Fibroblast of lung (primary cell): ENCODE measurements at places on chromosomes 16 and 17.
A peak's percentile ranks its signal among the peaks of the same experiment; 100 is the strongest.

- DNase-seq = no peak
Observed at GRCh38 chr17:31609331-31609730, 217.9 kb downstream of the RAB11FIP4 start.

- DNase-seq = no peak
Observed at GRCh38 chr17:63534078-63534570, 11.0 kb downstream of the KCNH6 start.

DNA sequence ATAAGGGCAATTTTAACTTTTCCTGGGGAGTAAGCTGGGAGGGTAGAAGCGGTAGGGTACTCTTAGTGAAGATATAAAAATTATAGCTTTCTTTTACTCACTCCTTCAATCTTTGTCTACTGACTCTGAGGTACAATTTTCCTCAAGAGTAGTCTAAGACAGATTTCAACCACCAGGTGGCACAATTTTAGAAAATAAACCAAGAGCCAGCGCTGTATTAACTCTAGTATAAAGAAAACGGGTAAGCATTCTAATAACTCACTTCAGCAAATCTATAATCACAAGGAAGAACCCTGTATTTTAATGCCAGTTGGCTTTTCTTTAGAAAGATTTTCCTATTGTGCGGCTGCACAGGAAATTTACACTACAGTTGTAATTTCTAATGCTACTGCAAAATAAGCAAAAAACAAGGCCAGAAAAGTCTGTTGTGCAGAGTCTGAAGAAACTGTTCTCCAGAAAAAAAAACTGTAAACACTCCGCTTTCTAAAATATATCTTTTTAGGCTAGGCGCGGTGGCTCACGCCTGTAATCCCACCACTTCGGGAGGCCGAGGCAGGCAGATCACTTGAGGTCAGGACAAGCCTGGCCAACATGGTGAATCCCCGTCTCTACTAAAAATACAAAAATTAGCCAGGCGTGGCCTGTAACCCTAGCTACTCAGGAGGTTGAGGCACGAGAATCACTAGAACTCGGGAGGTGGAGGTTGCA lies 1.9 kb downstream of the CMC2 start:
- DNase-seq = peak; percentile 77

DNA sequence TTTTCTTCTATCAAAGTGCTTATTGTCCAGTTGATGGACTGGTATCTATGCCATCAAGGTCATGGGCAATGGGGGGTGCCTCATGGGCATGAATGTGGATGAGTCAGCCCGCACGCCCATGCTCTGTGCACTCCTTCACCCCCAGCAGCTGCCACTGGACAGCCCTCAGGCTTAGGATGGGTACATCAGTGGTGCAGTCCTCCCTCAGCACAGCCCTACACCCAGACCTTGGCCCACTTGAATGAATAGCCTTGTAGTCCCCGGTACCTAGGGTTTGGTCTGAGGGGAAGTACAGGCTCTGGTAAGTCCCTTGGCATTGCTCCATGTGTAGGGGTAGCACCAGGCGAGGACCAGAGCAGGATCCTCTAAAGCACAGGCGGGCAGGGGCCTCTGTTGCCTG lies 10.4 kb upstream of the GNA13 start:
- DNase-seq = no peak

GRCh38 chr16:87725596-87726235 lies 40.1 kb downstream of the KLHDC4 start:
- DNase-seq = peak; percentile 80

DNA sequence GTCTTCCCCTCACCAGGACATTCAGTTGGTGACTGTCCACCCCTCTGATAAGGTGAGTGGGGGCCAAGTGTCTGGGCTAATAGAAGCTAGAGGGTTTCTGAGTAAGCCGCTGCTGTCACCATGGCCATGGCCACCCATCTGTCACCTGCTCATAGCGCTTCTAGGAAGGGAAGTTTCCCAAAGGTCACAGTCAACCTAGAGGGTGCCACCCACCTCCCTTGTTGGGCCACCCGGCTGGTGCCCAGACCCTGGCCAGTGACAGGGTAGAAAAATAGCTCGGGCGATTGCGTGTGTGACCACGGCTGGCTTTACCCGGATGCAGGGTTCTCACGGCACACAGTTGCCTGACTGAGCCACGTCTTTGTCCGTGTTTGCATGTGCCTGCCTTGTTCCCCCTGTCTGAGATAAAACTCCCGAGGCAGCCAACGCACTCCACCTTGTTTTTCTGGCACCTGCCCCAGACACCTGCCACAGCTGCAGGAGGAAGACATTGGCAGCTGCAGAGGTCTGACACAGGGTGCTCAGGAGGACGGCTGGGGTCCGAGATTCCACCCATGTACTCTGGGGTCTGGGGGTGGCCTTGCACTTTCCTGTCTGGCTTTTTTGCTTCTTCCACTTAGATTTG lies 809 bp downstream of the PIRT start:
- DNase-seq = no peak

DNA sequence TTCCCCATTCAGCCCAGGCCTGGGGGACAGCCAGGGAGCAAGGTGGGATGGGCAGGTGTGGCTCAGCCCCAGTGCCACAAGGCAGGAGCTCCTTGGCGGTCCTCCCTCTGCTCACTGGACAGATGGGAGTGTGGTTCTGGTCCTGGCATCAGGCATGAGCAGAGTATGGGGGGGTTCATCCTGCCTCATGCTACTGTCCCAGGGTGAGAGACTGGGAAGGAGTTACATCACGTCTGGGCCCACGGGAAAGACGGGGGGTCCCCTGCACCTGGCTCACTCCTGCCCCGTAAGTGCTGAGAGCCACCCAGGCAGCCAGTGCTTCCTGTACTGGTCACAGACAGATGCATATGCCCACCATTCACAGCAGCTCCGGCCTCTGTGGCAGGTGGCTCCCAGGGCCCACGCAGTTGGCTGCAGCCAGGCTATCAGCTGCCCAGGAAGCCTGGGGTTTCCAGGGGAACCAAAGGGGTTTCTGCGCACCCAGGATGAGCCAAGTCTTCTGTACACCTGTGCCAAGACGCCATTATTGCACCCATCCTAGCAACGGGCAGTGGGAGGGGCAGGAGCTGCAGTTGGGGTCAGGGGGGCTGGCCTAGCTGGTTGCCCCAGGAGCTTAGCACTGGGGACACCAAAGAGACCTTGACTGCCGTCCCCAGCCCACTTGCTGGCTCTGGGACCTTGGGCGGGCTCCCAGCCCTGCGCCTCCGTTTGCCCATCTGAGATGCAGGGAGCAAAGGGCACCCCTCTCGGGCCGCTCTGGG lies 1.9 kb downstream of the BAIAP3 start:
- no peak for DNase-seq

DNA sequence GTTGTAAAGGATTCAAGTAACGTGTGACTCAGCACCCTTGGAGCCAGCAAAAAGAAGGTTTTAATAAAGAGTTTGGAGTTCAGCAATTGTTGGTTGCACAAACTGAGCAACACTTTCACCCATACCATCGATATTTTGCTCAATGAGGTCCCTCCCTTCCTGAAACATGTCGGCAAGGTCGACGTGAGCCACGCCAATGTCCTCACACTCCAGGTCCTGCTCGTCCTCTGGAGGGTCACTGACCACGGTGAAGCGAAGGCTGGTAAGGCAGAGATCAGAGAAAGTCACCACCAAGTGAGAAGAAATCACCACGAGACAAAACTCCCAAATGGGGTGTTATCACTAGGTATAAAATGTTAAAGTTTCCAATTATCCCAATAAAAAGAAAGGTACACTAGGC lies 98.3 kb downstream of the RPGRIP1L start:
- DNase-seq = no peak

DNA sequence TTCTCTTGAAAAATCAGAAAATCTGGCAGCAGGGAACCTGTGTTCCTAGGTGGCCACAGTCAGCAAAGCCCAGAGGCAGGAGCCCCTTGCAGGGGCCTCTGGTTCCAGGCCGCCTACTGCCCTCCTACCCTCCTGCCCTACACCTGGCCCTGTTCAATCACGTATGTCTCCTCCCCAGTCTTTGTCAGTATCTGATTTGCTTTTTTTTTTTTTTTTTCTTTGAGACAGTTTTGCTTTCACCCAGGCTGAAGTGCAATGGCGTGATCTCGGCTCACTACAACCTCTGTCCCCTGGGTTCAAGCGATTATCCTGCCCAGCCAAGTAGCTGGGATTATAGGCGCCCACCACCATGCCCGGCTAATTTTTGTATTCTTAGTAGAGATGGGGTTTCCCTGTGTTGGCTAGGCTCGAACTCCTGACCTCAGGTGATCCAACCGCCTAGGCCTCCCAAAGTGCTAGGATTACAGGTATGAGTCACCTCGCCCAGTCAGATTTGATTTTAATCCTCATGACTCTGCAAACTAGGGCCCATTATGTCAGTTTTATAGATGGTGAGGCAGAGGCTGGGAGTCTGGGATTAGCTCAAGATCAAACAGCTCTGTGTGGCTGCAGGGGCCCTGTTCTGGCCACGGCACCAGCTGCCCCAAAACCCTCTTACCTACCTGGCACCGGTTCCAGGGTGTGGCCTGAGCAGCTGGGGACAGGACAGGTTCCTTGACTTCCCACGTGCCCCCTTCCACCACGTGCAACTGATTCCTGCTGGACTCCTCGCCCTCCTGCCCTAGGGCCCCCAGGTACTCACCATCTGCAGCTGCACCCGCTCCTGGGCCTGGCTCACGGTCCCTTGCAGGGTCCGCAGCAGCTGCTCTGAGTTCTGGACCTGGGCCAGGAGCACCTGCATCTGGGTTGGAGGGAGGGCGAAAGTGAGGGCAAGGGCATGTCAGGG lies 14.7 kb downstream of the RABEP2 start:
- DNase-seq = no peak

- peak; percentile 89 for DNase-seq
Observed at GRCh38 chr17:77280304-77281121, 139.7 kb downstream of the SEC14L1 start.

GRCh38 chr16:58462997-58463941 lies 36.7 kb upstream of the NDRG4 start:
- no peak for DNase-seq

- DNase-seq = no peak
Observed at GRCh38 chr16:1042049-1042744, 30.4 kb upstream of the SSTR5 start.

DNA sequence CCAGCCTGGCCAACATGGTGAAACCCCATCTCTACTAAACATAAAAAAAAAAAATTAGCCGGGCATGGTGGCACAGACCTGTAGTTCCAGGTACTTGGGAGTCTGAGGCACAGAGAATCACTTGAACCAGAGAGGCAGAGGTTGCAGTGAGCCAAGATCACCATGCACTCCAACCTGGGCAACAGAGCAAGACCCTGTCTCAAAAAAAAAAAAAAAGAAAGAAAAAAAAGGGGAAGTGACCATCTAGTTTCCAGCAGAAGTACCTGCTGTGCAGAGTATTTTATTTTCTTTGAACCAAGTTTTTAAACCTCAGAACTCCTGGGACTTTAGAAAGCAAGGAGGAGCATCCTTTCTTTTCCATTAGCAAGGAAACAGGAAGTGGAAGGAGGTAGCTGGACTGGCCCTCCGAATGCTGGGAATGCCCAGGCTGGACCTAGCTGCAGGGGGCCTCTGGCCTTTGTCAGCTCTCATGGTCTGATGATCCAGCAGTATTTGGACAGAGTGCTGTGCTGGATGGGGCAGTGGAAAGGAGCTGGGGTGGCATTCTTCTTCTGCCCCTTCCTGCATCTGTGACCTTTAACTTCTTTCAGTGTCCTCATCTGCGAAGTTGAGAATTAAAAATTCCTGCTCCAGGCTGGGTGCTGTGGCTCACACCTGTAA lies 6.6 kb downstream of the GID4 start:
- no peak for DNase-seq

GRCh38 chr16:55333684-55334083 lies 9.7 kb downstream of the IRX6 start:
- no peak for DNase-seq

GRCh38 chr17:17149520-17150447 lies 56.3 kb downstream of the PLD6 start:
- no peak for DNase-seq

- DNase-seq = peak; percentile 91
Observed at GRCh38 chr17:77420804-77421629, 280.2 kb downstream of the SEC14L1 start.

GRCh38 chr16:72125635-72126428 lies 32.2 kb downstream of the DHX38 start:
- no peak for DNase-seq
